ENCODE measurements at places on chromosomes 6 and 20. TPM values are rescaled to one million over a fixed set of nuclear protein-coding genes. Genes with fewer than 3 reads are reported as not detected.

DNA sequence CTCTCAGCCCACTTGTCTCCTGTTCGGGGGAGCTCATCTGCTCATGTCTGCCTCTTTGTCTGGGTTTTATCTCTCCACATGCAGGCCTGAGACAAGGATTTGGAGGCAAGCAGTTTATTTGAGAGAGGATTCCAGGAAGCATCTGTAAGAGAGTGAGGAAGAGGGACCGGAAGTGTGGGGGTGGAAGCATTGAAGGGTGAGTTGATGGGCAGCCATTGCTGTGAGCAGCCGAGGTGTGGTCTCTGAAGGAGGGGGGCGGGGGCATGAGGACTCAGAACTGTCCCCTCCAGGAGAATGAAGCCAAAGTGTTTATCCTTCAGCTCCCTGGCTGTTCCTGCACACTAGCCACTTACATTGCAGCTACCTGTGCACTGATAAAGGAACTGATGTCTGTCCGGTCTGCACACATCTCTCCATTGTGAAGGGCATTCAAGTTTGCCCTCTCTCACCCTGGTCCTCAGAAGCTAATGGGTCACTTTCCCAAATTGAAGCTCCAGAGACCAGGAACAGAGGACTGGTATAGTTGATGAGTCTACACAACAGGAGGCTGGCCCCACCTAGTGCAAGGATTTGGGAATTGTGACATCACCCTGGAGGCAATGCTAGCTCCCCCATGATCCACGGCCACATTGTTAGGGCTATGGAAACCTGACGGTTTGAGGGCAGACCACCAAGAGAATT, 100.5 kb upstream of the FOXA2 start:
- no peak for DNase-seq

DNA sequence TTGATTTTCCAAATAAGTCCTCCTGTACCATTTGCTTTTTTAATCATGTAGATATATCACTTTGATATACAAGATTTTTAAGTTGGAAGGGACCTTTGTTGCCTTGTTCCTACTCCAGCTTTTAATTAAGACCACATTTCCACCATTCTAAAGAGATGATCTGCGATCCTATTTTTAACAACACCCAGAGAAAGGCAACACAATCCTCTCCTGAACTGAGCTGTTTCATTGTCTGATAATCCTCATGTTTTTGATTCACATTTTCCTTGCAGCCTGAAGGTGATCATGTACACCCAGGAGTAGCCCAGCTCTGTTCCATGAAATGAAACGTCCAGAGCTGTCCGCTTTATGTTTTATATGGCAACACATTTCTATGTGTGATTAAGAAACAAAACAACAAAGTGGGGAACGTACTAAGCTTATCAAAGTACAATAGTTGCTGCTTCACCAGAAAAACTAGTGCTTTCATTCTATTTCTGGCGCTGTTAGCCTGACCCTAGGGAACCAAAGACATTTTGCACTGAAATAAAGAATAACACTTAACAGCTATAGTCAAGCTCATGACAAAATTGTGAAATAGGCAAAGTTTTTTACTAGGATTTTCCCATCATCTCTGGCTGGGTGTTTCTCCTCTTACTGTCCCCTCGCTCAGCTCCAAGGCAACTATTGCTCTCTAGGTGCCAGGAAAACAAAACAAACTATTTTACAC, 22.6 kb upstream of the TRAF3IP2 start:
- no peak for DNase-seq

GRCh38 chr20:15890407-15890982, 682.8 kb downstream of the KIF16B start:
- DNase-seq, result no peak

Gene MEI4
- total RNA-seq, result not detected

Gene CASS4
- total RNA-seq, result 0.30 TPM

- no peak for DNase-seq
Observed at GRCh38 chr6:54700158-54700557, 146.4 kb upstream of the FAM83B start.

DNA sequence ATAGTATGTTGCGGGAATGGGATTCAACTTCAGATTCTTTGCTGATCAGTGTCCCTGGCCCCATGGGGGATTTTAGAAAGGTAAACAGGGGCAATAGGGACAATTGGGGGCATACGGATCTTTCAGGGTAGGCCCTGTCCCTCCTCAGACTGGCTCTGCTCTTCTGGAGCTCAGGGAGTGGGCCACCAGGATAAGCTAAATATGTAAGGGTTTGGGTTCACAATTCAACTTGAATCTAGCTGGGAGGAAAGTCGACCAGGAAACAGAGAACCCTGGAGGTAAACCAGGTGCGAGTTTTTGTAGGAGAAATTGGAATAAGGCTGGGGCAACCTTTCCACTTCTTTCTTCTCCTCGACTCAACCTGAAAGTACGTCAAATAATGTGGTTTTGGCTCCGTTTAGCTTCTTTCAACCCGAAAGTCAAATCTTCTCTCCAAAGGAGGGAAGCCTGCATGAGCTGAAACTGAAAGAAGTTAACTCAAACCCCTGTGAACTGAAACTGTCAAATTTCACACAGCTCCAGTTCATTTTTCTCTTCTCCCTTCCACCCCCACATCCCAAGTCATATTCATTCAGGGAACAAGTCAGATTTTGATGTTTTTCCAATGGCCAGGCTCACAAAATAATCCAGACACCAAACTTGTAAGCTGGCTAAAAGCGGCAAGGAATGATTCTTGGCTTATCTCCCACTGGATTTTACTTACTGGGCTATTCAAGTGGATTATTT, 278.2 kb downstream of the CLIC5 start:
- DNase-seq, result no peak

Gene RAET1L
- total RNA-seq, result not detected

Gene SOX18
- total RNA-seq, result 67.0 TPM

Gene CEP162
- total RNA-seq, result 4.3 TPM

DNA sequence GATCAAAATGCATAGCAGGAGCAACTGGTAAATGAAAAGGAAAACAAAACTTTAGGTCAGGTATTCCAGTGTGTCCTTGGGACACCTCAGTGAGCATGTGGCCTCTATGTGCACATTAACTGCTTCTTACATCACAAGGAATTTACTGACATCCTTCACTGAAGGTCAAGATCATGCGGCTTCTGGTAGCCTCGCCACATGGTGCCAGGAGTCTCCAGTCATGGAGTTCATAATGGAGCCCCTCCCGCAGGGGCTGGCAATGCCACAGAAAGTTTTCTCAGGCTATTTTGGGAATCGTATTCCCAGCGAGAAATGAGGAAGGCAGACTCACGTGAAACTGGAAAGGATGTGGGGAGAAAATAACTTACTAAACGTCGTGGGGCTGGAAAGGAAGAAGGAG, 19.7 kb upstream of the SLC22A3 start:
- DNase-seq, result no peak
